Muscle of leg (tissue), 16 donors: ENCODE measurements at places on chromosomes 16 and 17. TPM values are rescaled to one million over a fixed set of nuclear protein-coding genes. Genes with fewer than 3 reads are reported as not detected.

NPIPA8 gene
- polyA plus RNA-seq: 1.3 TPM

SLC52A1 gene
- polyA plus RNA-seq: not detected

PDILT gene
- not detected for polyA plus RNA-seq

TBC1D26 gene
- 0.23 TPM for polyA plus RNA-seq

SALL1 gene
- polyA plus RNA-seq: 0.14 TPM
